ENCODE measurements at places on chromosomes 11 and 22.

GRCh38 chr11:61477727-61478148 is 30.8 kb upstream of the LRRC10B start:
- no peak for DNase-seq

- peak; percentile 11 for DNase-seq
Observed at GRCh38 chr11:20934516-20934915, 265.1 kb downstream of the NELL1 start.

DNA sequence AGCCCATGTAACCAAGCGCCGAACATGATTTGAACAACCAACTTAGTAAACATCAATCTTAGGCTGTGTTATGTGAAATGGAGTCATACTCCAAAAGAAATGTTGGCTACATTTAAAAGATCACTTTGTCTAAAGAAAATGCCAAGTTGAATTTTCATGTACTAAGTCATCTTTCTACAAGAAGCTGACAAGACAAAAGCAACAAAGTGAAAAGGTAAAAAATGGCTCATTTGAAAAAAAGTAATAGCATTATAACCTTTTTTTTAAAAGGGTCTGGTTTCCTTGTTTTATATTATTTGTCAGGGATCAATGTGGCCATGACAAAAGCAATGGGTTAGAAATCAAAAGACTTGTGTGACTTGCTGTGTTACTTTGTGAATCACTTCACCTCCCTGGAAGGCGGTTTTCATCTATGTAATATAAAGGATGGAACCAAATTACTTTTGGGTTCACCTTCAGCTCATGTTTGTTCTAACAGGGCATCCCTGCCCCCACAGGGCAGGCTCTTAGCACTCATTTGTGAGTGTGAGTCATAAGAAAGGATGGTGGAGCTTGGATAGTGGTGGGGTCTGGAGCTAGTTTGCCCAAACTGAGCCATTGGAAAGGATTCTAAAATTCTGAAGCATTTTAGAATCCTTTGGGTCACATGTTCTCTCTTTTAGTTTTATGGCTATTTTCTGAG is 131.9 kb upstream of the MTMR2 start:
- DNase-seq = no peak

- DNase-seq = peak; percentile 26
Observed at GRCh38 chr11:118212781-118213191, 12.0 kb downstream of the JAML start.

DNA sequence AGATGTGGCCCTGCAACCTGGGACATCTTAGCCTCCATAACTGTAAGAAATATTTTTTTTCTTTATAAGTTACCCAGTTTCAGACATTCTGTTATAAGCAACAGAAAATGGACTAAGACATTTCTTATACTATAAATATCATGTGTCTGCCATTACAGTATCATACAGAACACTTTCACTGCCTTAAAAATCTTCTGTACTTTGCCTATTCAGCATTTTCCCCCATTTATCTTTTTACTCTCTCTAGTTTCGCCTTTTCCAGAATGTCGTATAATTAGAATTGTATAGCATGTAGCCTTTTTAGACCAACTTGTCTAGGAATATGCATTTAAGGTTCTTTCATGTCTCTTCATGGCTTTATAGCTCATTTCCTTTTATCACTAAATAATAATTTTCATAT is 88.0 kb downstream of the PARVA start:
- DNase-seq = no peak

GRCh38 chr11:73598719-73599379 is 937 bp upstream of the FAM168A start:
- no peak for DNase-seq

DNA sequence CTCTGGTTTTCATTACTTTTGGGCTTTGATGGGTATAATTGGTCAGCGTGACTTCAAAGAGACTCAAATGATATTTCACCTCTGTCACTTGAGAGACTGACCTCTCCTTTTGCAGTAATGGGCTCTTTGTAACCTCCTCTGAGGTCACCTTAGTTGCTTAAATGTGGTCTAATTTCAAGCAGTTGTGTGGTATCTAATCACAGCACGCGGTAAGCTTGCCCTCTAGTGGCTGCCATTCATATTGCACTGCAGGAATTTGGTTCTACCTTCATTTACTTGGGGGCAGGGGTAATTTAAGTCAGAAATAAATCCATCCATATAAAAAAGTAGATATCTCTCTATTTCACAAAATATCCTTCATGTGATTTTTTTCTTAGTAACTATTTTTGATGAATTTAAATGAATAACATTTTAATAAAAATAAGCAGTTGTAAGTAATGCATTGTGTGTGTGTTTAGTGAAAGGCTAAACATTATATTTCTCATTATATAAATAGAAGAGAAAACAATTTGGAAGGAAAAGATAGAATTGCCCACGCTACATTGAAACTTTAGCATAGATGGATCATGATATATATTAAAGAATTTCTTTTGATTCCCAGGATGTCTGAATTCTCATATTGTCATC is 55.0 kb upstream of the ANO3 start:
- peak; percentile 60 for DNase-seq

DNA sequence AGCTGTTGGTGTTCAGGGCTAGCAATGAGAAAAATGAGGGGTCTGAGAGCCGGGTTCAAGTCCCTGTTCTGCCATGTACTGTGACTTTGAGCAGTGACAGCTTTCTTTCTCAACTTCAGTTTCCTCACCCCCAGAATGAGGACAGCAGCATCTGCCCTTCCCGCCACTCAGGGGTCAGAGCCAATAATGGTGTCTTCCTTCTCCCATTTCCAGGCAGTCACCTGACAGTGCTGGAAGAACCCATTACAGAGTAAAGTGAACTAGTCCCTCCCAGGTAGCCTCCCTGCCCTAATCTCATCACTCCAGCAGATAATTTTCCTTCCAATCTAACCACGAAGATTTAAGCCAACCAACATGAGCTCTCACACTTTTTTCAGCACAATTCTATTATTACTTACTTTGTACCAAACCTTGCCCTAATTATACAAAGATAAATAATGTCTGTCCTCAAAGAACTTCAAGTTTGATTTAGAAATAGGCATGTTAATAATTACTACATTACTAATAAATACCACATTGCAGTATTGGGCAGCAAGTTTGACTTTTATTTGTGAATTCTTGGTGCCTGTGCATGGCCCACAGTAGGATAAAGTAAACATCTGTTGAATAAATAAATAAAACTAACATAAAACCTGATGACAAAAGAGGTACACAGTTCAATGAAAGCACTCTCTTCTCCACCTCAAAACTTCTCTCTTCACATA is 61.0 kb downstream of the SERGEF start:
- DNase-seq = no peak

DNA sequence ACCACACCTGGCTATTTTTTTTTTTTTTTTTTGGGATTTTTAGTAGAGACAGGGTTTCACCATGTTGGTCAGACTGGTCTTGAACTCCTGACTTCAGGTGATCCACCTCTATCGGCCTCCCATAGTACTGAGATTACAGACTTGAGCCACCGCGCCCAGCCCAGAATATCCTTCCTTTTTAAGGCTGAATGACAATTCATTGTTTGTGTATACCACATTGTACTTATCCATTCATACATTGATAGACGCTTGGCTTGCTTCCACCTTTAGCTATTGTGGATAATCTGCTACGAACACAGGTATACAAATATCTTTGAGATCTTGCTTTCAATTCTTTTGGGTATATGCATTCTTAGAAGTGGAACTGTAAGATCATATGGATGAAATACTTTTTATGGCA is 10.8 kb upstream of the RASSF10 start:
- DNase-seq = no peak

DNA sequence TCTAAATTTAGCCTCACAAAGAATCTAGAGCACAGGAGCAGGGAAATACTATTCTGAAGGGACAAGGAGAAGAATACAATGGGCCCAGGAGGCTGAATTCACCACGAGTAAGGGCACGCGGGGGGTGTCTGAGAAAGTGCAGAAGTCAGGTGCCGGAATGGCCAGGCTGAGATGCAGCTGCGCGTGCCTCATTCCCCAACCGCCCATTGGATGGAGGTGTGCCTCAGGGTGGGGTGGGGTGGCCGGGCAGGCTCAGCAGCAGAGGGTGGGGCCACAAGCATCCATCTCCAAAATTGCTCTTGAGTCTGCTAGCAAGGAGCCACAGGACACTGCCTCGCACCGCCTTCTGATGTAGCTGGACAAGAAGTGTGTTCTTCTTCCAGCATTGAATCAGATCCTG is 387.0 kb downstream of the SHANK2 start:
- no peak for DNase-seq

DNA sequence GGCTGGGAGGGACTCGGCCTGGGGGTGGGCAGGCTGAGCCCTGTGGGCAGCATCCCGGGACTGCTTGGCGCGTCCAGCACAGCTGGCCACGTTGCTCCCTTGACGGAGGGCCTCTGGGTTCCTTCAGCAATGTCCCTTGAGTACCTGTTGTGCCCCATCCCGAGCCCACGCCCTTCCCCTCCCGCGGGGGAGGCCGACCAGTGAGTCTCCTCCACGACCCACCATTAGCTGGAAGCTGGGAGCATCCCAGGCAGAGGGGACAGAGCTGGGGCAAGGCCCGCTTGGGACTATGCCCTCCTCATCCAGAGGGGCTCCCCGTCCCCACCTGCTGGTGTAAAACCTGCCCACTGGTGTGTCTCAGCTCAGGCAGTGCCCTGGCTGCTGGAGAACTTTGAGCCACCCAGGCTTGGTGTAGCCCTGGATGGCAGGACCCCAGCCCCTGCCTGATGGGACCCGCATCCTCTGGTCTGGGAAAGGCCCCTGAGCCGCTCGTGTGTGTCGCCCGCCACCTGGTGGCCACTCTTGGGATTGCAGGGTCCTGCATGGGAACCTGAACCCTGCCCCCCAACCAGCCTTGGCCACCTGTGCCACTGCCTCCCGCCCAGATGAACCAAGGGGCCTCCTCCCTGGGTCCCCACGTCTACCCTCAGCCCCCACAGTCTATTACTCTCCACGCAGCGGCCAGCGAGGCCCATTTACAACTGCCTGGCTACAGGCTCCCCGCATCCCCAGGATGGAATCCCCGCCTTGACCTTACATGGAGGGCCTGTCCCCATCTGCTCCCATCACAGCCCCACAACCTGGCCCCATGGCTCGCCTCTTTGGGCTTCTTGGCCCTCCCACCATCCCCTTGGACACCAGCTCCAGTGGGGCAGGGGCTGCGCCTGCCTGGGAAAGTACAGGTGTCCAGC is 16.6 kb upstream of the ARHGAP8 start:
- peak; percentile 9 for DNase-seq

- no peak for DNase-seq
Observed at GRCh38 chr11:19577976-19578619, 134.5 kb upstream of the NAV2 start.

- DNase-seq = no peak
Observed at GRCh38 chr11:563066-563811, 2.5 kb downstream of the RASSF7 start.

DNA sequence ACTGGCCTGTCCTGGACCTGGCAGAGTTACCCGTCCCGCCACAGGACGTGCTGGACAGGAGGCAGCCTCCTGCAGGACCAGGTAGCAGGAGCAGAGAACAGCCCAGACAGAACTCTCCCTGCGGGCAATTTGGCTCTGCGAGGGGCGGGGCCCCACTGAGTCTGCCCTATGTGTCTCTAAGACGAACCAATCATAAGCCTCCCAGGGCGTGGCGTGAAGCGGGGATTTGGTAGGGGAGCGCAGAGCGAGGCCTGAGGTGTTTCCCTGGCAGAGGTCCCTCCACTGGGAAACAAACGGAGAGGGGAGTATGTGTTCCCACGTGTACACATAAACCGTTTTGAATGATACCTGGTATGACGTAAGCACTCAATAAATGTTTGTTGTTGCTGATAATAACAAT is 7.4 kb downstream of the CD82 start:
- no peak for DNase-seq

DNA sequence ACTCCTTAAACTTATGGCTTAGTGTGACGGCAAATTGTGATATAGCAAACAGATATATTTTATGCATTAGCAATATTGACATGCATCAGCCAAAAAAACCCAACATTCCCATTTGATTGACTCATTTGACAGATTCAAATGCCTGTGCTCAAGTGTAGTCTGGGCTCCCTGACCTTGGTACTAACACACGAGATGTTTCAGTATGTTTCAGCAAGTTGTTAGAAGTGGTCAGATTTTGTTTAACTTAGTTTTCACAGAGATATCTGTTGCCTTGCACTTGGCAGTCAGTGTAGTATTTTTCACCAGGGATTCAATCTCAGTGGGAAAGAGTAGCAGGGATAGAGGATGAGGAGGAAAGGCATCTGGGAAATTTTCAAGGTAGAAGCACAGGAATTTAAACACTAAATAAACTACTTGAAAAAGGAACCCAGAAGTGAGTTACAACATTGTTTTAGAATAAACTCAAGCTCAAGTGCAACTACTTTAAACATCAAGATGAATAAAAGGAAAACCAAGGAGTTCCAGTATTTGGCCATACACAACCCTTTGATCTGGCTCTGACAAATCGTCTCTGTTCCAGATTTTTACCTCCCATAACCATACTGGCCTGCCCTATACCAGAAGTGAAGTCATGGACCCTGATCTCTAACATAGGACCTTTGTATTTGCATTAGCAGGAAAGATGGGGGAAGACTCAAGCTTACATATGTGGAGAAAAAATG is 56.5 kb upstream of the BLID start:
- no peak for DNase-seq

- no peak for DNase-seq
Observed at GRCh38 chr11:108530426-108530825, 32.2 kb upstream of the POGLUT3 start.

- DNase-seq = no peak
Observed at GRCh38 chr11:824292-824880, 3.3 kb upstream of the CRACR2B start.

DNA sequence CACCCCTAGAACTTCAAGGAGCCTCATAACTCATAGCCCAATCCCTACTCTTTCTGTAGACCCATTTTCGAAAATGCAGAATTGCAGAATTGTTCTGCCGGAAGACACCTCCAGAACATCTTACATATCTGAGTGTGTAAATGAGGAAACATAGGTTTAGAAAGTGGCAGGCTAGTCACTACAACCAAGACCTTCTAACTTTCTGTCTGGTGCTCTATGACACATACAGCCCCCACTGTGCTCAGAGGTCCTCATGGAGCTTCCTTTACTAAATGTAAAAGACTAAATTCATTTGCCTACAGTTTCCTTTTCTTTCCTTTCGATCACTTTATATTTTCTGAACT is 132.1 kb upstream of the DDI1 start:
- no peak for DNase-seq

DNA sequence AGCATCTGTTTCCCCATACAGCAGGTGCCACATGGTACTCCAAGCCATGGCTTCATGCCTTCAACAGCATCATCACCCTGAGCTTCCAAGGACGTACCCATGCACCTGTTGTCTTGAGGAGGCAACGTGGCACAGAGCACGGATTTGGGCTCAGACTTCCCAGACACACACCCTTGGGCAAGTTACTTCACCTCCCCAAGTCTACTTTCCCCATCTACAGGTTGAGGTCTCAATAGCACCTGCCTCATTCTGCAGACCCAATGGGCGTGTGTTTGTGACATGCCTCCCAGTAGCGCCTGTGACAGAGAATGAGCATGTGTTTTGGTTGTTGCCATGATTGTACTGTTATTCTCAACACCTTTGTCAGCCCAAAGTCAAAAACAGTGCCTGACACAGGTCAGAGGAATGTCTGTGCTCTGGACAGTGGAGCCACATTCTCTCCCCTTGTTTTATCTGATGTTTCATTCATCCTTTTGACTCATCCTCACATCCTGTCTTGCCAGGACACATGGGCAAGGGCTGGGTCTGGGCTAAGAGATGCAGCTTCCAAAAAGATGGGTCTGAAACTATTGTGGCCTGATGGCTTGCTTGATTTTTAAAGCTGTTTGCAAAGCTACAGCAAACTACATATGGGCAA is 53.4 kb upstream of the CCND1 start:
- DNase-seq = no peak

- peak; percentile 93 for DNase-seq
Observed at GRCh38 chr11:102421261-102421660, 31.3 kb downstream of the TMEM123 start.
